Skin of body (tissue), 3 donors: ENCODE measurements at places on chromosomes 7 and 10. TPM values are rescaled to one million over a fixed set of nuclear protein-coding genes. Genes with fewer than 3 reads are reported as not detected.

PAX4 gene
- not detected for total RNA-seq

FAM25C gene
- total RNA-seq, result not detected

EIF3A gene
- 93.5 TPM for total RNA-seq

TM9SF3 gene
- total RNA-seq, result 83.2 TPM

LIPN gene
- total RNA-seq, result 8.2 TPM

GRCh38 chr10:35641676-35642034 is 441 bp downstream of the FZD8 start:
- no peak for DNase-seq

DNA sequence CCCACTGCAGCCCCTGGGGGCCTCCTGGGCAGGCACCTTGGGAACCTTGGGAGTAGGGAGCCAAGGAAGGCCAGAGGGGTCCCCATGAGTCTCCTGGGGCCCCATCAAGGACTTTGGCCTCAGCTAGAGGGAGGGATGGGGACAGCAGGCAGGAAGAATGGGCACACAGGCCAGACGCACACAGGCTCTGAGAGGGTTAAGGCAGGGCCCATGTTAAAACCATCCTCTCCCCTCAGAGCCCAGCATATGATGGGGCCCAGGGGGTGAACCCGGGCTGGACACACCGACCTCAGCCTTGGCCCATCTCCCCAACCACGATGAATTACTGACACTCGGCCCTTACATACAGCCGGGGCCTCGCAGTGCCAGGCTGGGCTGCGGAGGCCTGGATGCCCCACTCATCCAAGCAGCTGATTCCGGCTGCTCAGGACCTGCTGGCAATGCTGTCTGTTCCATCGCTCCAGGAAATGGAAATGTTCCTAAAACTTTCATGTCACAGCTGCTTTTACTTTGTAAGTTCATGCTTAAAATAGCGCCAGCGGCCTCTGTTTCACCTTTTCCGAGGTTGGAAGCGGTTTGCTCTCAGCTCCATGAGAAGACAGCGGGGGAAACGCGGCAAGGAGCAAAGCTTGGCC is 17.3 kb upstream of the INPP5A start:
- peak; percentile 85 for DNase-seq

GRCh38 chr7:136549756-136550155 is 318.7 kb upstream of the CHRM2 start:
- DNase-seq, result no peak
